Endothelial cell of umbilical vein (primary cell): ENCODE measurements at places on chromosomes 7 and 10.

- no peak for DNase-seq
These were observed 224.4 kb downstream of the ARHGAP12 start for GRCh38 chr10:31704195-31704594.

DNA sequence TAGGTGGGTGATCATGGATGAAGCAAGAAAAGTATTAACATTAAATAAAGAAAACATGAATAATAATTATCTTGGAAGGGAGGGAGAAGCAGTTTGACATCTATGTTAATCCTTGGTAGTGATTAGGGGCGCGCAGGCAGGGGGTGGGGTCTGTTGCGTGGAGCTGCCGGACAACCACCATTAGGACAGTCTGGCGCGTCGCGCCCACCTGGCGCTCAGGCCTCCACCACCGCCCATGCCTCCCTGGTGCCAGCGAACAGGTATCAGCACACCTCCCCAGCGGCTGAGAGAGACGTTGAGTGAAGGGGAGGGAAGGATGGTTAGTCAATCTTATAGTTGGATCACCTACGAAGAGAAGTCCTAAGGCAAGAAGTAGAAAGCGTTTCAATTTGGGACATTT is 94.2 kb upstream of the CDK1 start:
- no peak for DNase-seq

DNA sequence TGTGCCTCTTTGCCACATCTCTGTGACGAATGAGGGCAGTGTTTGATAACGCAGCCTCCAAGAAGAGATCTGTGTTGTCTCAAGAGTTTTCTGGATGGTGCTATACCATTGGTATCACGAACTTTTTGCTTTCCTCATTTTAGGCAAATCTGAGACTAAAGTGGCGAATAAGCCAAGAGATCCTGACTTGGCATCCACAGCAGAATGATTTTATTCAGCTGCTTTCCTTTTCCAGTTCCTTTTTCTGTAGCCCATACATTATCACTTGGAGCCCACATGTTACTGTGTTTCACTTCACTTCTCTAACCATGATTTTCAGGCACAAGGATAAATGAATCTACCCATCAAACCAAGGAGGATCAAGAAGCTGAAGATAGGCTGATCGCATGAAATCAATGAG is 177.9 kb upstream of the PTN start:
- no peak for DNase-seq

DNA sequence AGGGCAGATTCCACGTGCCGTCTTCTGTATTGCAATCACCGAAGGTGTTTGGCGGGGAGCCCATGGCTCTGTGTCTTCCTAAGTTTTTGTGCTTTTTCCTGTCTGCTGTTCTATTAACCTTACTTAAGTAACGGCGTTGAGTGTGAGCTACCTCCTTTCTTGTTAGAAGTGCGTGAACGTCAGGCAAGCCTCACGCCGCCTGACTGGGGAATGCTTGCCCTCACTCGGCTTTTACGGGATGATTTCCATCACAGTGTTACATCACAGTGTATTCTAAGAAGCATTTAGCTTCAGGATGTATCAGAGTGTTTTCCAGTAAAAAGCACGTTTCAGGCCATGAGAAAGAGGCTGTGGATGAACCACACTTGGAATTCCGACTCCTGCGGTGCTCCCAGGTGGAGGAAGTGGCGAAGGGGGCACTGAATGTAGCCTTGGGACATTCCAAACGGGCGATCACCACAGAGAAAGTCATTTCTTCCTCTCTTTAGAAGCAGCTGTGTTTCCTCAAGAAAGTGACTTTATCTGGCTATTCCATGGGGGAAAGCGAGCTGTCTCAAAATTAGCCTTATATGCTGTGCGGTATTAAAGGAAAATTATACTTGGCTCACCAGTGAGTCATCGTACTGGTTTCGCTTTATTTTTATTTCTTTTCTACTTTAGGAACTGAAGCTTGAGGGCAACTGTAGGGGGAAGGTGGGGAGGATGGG is 290.7 kb downstream of the KLF6 start:
- DNase-seq = no peak

DNA sequence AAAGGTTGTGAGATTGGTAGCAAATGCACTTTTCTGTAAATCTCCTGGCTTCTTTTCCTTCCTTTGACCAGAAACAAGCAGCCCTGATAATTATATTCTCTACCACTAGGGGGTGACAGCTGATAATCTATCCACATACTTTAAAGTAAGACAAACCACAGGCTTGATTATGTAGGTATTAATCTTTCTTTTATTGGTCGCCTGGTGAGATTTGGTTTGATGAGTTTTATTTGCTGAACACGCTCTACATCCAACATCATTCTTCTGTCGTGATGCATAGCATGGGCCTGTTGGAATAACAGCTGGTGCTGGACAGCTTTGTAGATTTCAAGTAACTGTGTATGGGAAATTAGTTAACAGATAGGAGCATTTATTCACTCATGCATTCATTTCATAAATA is 63.5 kb downstream of the ZNF365 start:
- DNase-seq = peak; percentile 73

GRCh38 chr10:49119746-49120145 is 4.4 kb upstream of the VSTM4 start:
- DNase-seq = no peak

GRCh38 chr10:35492386-35493195 is 112.5 kb upstream of the GJD4 start:
- no peak for DNase-seq

GRCh38 chr10:7794251-7795026 is 6.5 kb downstream of the ATP5F1C start:
- no peak for DNase-seq

DNA sequence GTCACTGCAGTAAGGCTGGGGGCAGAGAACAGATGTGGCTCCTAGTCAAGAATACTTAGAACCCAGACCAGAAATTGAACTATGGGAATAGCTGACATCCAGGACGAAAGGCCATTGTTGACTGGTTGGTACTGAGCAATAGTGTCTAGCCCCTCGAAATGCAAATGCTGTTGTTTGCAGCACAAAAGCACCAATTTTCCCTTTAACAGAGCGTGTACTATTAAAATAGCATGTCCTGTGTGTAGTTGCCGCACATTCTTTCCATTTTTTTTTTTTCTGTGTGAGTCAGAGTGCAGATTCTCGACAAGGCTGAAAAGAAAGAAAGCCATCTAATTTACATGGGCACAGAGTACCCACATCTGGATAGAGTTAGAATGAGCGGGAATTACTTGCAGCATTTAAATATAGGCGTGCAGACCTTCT is 302.4 kb downstream of the PTEN start:
- no peak for DNase-seq

DNA sequence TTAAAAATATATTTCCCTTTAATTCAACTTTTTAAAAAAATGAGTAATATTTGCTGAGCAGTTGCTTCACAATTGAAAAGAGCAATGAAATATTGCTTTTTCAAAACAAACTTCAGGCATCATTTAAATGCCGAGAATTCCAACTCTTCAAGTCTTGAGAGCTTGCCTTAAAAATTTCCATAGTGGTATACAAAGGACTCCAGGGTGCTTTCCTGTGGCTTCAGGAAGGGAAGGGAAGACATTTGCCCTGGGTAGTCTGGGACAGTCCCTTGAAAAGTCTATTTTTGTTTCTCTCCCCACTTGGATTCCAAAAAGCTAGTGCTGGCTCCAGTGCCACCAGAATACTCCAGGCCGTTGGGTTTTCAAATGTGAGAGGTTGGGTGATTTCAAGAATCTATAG is 71.7 kb downstream of the HYCC1 start:
- DNase-seq = no peak

GRCh38 chr7:40721342-40721949 is 586.6 kb downstream of the SUGCT start:
- no peak for DNase-seq

- no peak for DNase-seq
These were observed 20.2 kb upstream of the FOXL3 start for GRCh38 chr7:269721-270120.

GRCh38 chr10:15351099-15351820 is 19.8 kb downstream of the FAM171A1 start:
- no peak for DNase-seq

DNA sequence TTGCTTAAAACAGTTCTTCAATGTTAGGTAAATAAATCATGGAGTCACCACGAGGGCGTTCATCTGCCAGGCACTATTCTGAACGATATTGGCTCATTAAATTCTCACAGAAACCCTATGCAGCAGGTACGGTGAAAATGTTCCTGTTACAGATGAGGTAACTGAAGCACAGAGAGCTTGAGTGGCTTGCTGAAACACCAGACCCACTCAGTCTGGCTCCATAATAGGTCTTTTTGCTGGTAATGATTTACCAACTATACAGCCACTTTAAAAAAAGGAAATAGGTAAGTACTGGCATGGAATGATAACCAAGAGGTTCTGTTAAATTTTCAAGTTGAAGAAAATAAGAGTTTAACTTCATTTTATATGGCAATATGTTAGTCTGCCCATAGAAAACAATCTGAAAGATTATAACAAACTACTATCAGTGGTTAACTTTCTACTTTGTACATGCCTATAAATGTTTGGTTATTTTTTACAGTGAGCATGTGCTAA is 1.3 kb upstream of the TM9SF3 start:
- DNase-seq = no peak

DNA sequence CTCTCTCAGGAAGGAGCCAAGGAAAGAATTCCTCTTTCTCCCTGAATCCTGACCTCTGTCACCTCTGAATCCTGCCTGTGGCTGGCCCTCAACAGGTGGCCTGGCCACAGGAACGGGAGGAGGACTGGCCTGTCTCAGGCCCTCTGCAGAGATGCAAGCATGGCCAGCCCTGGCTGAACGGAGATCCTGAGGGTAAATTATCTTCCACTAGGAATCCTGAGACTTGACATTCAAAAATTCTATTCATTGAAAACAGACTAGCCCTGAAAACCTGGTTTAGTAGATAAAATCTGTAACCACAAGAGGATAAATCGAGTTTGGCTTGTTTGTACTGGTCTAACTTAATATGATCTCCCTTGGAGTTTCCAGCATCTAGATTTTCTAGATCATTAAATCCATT is 579.3 kb downstream of the LRMDA start:
- DNase-seq = no peak

- no peak for DNase-seq
These were observed 703.9 kb downstream of the PARD3 start for GRCh38 chr10:34111179-34111578.

DNA sequence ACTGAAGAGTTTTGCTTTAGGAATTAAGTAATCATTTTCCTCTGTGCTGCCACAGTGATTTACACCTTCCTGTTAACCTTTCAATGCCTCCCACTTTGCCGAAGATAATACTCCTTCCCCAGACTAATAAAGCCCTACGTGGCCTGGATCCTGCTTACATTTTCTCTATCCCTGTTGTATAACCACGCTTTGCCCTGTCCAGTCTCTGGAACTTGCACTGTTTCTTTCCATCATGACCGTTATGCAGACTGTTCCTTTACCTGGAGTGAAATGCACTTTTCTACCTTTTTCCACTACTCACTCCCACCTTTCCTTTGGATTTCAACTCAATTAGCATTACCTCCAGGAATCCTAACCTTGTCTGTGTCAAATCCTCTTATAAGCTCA is 154.4 kb downstream of the PRKG1 start:
- DNase-seq = no peak

DNA sequence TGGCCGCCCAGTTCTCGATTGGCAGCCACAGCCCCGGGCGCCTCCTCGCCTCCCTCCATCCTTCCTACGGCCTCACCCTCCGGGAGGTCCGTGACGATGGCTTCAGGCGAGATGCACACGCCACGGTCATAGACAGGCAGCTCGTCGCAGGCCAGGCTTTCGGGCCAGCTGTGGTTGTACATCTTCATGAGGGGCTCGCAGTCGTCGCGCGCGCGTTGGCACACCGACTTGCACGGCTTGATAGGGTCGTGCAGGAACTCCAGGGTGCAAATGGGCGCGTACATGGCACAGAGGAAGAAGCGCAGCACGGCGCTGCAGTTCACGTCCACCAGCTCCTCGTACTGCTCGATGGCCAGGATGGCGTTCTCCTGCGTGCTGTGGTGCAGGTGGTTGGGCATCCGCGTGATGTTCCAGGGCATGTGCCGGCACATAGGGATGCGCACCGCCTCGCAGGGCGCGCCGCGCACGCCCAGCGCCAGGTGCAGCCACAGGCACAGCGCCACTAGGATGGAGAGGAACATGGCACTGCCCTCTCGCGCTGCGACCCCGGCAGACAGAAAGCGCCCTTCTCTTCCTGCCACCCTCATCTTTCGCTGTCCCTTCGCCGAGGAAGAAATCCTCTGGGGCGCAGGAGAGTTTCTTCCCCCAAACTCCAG is 472 bp downstream of the SFRP4 start:
- DNase-seq = peak; percentile 3

DNA sequence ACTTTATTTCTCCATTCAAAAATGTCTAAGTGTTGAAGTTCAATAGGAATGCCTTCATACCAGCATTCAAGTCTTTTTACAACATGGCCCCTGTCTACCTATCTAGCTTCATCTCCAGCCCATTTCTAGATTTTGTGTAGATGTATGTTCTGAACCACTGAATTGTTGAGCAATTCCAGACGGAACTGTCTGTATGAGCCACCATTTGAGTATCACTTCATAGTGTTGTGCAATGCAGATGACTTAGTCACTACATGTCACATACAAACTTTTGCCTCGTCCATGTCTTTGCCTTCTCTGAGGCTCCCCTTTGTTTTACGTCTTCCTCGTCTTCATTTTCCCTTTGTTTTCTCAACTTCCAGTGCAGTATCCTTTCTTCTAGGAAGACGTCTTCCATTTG is 118.1 kb downstream of the INHBA start:
- DNase-seq = no peak

GRCh38 chr10:33052263-33052875 is 94.3 kb upstream of the ITGB1 start:
- no peak for DNase-seq

DNA sequence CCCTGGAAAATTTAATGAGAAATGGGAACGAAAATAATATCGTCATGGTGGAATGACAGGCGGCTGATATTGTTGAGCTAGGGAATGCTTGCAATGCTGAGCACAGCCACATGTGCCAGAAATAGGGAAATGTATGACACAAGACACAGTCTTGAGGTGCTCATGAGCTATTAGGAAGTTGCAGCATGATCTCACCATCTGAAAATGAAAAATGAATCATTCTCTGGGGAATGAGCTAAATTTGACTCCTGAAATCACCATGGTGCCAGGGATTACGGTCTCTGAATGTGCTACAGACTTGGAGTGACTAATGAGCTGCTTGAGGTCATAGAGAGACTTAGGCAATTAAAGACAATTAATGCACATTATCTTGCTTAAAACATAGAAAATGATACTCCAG is 845.0 kb downstream of the CNTNAP2 start:
- no peak for DNase-seq

DNA sequence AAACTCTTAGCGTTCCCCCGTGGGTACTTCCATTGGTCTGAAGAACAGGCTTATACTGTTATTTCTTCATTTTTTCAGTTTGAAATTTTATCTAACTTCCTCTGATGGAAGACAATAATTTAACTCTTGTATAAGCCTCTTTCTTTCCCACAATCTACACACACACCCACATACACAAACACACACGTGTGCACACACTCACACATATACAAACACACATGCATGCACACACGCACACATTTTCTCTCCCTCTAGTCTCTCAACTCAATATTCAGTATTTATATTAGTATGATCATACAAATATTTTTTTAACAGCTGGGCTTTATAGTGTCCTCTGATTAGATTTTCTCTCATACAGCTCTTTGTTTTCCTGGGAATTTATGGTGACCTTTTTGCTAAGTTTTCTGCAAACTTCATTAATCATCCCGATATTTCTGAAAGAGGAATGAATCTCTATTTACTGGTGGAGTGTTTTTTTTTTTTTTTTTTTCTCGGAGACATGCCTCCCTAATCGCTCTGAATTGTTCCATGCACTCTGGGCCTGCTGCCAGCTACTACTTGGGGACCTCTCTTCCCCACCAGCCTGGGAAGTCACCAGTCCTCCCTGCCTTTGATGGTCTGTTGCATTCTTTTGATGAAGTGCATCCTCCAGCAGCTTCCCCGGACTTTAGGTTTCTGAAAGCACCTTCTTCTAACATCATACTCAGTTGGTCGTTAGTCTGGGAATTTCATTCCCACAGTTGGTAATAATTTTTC is 75.5 kb downstream of the ZNF777 start:
- DNase-seq = no peak
